ENCODE measurements at places on chromosomes 13 and 19.

GRCh38 chr13:57996717-57997116, 365.2 kb downstream of the PCDH17 start:
- no peak for DNase-seq

GRCh38 chr13:51955816-51956603, 55.2 kb downstream of the ATP7B start:
- DNase-seq: no peak

- DNase-seq: peak; percentile 77
Observed at GRCh38 chr13:51970349-51970748, 40.9 kb downstream of the ATP7B start.

DNA sequence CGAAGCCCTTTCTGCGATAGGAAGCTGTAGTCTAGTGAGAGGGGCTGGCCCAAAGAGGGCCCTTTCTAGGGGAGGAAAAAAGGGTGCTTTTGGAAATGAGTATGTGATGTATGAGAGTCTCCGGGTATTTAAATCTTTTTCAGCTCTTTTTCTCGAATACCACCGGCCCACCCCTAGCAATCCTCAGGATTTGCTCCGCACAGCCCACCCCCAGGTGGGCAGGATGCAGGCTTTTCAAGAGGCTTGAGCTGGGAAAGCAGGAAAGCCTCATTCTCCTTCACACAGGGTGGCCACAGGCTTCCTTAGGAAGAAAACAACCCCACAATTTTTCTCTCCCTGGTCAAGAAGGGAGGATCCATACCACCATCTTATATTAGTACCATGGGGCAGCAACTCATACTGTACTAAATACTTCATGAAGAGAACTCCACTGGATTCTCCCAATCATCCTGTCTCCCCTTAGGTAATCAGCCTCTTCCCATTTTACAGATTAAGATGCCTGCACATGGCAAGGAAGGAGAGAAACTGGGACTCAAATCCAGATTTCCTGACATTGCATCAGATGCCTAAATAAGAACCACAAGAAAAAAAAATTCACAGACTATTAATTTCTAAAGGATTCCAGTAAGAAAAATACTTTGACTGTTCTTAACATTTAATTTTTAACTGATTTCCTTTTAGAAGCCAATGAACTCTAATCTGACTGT, 84.4 kb downstream of the STK24 start:
- no peak for DNase-seq

Measured in Jurkat, Clone E6-1 (cell line).